Tibial nerve (tissue), 4 donors: ENCODE measurements at places on chromosomes 5 and 9. TPM values are rescaled to one million over a fixed set of nuclear protein-coding genes. Genes with fewer than 3 reads are reported as not detected.

Gene ICE1
- 31.0 TPM for total RNA-seq

Gene CD180
- total RNA-seq = 2.7 TPM

Gene PCDHB12
- 5.7 TPM for total RNA-seq

Gene EQTN
- not detected for total RNA-seq

Gene EPB41L4B
- total RNA-seq = 19.3 TPM

Gene GCNT4
- total RNA-seq = 0.63 TPM

Gene ABO
- 7.3 TPM for total RNA-seq

Gene PCDHA11
- total RNA-seq = 0.84 TPM

Gene CDC26
- total RNA-seq = 16.3 TPM

GRCh38 chr9:517993-518392 is 303.3 kb downstream of the DOCK8 start:
- no peaks in the 10 kb centered on the region for H3K4me1 ChIP-seq
- H3K27me3 ChIP-seq = no peaks in the 10 kb centered on the region
- no peaks in the 10 kb centered on the region for H3K36me3 ChIP-seq
- no peak for DNase-seq
- no peak overlapping the region for H3K4me3 ChIP-seq

DNA sequence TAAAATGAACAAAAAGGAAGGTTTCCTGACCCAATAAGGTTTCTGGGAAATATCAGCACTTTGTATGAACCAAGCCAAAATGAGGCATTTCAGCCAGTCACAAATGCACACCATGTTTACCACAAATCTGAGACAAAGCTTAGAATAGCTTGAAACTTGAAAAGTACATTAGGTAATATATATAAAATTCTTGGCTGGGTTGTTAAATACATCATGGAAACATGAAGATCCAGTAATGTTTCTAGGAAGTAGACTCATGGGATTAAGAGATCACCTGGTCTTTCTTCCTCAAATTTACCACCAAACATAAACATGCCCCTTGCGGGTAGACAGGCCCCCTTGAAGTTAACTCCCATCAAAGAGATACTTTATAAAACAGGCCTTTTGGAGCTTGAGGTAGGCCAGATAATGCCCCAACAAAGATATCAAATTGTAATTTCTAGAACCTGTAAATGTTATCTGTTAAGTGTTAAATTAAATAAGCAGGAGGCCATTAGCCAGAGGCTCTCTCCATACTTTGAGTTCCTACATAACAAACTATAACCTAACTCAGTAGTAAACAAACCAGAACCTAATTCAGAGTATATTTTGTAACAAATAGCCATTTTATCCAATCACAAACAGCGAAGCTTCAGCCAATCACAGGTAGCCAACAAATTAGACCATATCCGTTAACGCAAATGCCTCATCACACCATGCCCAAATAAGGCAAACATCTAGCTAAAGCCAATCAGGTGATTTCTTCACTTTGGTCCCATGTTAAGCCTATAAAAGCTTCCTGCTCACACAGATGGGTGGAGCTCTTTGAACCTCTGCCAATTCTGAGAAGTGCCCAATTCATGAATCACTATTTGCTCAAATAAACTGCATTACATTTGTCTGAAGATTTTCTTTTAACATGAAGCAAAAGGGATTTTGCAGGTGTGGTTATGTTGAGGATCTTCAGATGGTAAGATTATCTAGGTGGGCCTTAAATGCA is 127.9 kb upstream of the TARS1 start:
- no peaks in the 10 kb centered on the region for H3K36me3 ChIP-seq
- no peak overlapping the region for H3K27ac ChIP-seq
- no peak overlapping the region for H3K4me3 ChIP-seq
- no peaks in the 10 kb centered on the region for H3K4me1 ChIP-seq
- no peak for DNase-seq

GRCh38 chr9:138022756-138023393 is 145.3 kb downstream of the CACNA1B start:
- H3K36me3 ChIP-seq = no peaks in the 10 kb centered on the region
- DNase-seq = no peak
- no peak overlapping the region for H3K4me3 ChIP-seq
- H3K27ac ChIP-seq = no peak overlapping the region

DNA sequence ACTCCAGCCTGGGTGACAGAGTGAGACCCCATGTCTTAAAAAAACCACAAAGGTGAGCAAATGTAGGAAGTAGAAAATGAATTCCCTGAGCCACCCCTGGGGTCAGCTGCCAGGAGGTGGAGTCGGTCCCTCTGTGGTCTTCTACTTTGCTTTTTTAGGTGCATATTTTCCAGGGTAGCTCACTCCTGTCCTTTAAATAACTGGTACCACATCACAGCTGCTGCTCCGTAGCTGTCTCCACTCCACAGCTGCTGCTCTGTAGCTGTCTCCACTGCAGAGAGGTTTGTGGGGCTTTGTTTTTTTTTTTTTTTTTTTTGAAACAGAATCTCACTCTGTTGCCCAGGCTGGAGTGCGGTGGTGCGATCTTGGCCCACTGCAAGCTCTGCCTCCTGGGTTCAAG is 8.9 kb downstream of the WDR5 start:
- H3K27me3 ChIP-seq = no peaks in the 10 kb centered on the region
- peaks cover 35% of the 10 kb centered on the region for H3K36me3 ChIP-seq
- H3K4me1 ChIP-seq = peaks cover 2% of the 10 kb centered on the region
- H3K4me3 ChIP-seq = no peak overlapping the region
- DNase-seq = no peak
- no peak overlapping the region for H3K27ac ChIP-seq

- H3K4me3 ChIP-seq = no peak overlapping the region
- DNase-seq = no peak
- no peaks in the 10 kb centered on the region for H3K4me1 ChIP-seq
- no peaks in the 10 kb centered on the region for H3K27me3 ChIP-seq
- no peak overlapping the region for H3K27ac ChIP-seq
- H3K36me3 ChIP-seq = no peaks in the 10 kb centered on the region
Observed at GRCh38 chr5:141771031-141771430, 89.0 kb upstream of the ARAP3 start.

DNA sequence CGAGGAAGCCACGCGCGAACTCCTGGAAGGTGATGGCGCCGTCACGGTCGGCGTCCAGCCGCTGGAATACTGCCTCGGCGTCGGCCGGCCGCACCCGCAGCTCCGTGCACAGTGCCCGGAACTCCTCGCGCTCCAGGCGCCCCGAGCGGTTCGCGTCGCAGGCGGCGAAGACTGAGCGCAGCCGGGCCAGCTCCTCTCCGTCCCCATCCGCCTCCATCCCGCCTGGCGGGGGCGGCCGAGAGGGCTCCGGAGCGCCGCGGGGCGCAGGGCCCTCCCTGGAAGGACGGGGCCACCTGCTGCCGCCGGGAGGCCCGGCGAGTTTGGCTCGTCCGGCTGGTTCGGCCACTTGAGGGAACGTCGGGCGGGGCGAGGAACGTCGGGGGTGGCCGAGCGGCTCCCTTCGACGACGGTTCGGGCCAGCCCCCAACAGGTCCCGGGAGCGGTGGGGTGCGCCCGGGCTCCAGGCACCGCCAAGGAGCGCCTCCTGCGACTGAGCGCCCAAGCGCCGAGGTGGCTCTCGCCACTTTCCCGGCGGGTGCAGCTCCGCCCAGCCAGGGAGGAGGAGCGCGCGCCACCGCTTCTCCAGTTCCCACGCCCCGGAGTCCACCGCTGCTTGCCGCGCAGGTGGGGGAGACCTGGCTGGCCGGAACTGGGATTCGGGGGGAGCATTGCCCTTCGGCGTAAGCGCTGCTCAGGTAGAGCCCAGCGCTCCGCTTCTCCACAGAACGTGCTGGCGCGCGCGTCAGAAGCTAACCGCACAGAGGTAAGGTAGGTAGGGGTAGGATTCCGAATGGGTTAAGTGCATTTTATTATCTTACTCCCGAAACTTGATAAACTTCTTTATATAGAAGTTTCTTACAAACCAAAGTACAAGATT is at the start of gene RASEF:
RASEF (minus strand) TSS at position 492 of the 877 bp plus-strand sequence; CDS start at position 217, 275 bp downstream.
- no peak within 1 kb of the TSS for H3K27ac ChIP-seq
- no peaks in the 10 kb centered on the region for H3K36me3 ChIP-seq
- H3K4me1 ChIP-seq = peaks cover 21% of the 10 kb centered on the region
- peaks cover 51% of the 10 kb centered on the region for H3K27me3 ChIP-seq
- peak within 1 kb of the TSS; percentile 42 for H3K4me3 ChIP-seq

DNA sequence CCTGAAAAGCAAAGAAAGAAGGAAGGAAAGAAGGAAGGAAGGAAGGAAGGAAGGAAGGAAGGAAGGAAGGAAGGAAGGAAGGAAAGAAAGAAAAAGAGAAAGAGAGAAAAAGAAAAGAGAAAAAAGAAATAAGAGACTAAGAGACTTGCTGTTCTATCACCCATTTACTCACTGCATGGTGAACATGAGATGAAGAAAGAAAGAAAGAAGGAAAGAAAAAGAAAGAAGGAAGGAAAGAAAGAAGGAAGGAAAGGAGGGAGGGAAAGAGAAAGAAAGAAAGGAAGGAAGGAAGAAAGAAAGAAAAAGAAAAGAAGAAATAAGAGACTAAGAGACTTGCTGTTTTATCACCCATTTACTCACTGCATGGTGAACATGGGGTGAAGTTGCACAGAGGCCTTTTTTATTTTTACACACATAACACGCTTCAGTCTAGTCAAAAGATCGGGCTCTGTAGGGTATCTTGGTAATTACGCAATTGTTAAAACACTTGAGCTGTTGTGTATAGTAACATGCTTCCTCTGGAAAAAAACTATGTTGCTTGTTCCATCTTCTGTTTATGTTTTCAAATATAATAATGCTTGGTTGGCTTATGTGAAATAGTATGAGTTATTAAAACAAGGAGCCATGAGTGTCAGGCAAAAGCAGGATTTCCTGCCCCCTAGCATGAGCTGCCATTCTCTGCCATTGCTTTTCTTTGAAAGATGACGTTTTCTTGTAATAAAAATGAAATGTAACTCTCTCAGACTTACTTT is 119.3 kb upstream of the ZNF608 start:
- no peaks in the 10 kb centered on the region for H3K36me3 ChIP-seq
- no peaks in the 10 kb centered on the region for H3K27me3 ChIP-seq
- peak overlapping the region; percentile 84 for H3K27ac ChIP-seq
- H3K4me3 ChIP-seq = no peak overlapping the region
- no peak for DNase-seq

DNA sequence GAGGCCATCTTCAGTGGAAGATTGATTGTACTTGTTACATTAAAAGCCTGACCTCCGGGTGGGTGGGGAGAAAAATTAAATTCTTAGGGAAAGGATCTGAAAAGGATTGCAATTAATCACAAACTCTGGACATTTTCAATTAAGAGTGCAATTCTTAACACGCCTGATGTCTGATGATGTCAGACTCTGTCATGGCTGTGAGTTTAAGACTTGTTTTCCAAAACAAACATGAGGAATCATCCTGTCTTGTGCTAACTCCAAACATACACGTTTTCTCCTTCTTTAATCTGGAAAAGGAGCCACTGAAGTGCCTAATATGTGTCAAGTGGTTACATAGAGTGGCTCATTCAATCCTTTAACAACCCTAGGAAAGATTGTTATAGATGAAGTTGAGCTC is 60.4 kb upstream of the SMIM23 start:
- DNase-seq = no peak
- H3K27me3 ChIP-seq = no peaks in the 10 kb centered on the region
- no peaks in the 10 kb centered on the region for H3K36me3 ChIP-seq
- no peaks in the 10 kb centered on the region for H3K4me1 ChIP-seq
- no peak overlapping the region for H3K27ac ChIP-seq

DNA sequence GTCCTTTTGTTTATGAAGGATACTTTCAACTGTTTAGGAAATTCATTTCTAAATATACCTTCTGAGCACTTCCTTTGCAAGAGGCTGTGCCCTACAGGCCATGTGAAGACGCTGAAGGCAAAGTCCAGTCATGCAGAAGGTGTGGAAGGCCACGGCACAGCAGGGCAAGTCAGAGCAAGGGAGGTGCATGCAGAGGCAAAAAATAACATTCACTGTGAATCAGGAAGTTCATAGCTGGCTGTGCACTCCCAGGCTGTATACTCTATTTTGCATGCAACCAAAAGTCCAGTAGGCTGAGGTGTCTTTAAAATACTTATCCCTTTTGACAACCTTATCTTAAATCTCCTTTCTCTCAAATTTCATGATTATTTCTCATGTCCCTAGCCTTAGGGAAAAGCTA is 50.3 kb downstream of the GNAQ start:
- no peaks in the 10 kb centered on the region for H3K27me3 ChIP-seq
- DNase-seq = no peak
- H3K4me3 ChIP-seq = no peak overlapping the region
- no peaks in the 10 kb centered on the region for H3K36me3 ChIP-seq
- H3K4me1 ChIP-seq = peaks cover 63% of the 10 kb centered on the region

DNA sequence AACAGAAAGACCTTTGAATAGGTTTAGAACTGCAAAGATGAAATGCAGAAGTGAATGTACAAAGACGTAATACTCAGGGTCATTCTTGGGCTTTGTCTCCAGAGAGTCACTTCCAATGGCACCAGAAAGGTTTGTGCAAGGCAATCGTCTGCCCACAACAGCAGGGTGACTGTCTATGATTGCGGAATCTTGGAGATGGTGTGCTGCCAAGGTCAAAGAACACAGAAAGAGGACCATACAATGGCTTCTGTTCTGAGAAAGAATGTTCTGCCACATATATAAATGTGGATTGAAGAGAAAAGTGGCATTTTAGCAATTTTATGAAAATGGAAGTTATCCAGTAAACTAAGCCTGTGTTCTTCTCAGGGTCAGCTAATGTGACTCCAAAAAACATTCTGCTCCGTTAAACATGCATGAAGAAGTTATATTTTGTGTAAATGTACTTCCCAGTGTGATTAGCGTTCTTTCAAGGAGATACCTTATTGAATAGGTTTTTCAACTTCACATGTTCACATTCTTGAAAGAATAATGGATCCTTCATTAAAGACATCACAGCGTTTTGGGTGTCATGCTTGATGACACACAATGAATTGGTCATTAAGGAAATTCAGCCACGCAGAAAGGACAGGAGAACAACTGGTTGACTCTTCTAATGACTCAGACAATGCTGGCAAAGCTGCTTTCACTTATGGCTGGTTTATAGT is 73.4 kb upstream of the CDH6 start:
- H3K27me3 ChIP-seq = no peaks in the 10 kb centered on the region
- H3K4me1 ChIP-seq = no peaks in the 10 kb centered on the region
- no peaks in the 10 kb centered on the region for H3K36me3 ChIP-seq
- DNase-seq = no peak

- no peak overlapping the region for H3K27ac ChIP-seq
- H3K27me3 ChIP-seq = peaks cover 100% of the 10 kb centered on the region
- no peak overlapping the region for H3K4me3 ChIP-seq
- H3K36me3 ChIP-seq = no peaks in the 10 kb centered on the region
Observed at GRCh38 chr9:93949073-93949693, 6.0 kb downstream of the BARX1 start.

- no peak for DNase-seq
- H3K27ac ChIP-seq = no peak overlapping the region
- H3K27me3 ChIP-seq = no peaks in the 10 kb centered on the region
- no peaks in the 10 kb centered on the region for H3K4me1 ChIP-seq
- no peaks in the 10 kb centered on the region for H3K36me3 ChIP-seq
Observed at GRCh38 chr9:85168412-85168811, 498.9 kb downstream of the NTRK2 start.

- DNase-seq = no peak
- no peaks in the 10 kb centered on the region for H3K4me1 ChIP-seq
- H3K36me3 ChIP-seq = no peaks in the 10 kb centered on the region
- H3K4me3 ChIP-seq = no peak overlapping the region
Observed at GRCh38 chr9:89522261-89522958, 24.5 kb upstream of the SEMA4D start.

- peak overlapping the region; percentile 93 for H3K27ac ChIP-seq
- no peaks in the 10 kb centered on the region for H3K36me3 ChIP-seq
- no peak for DNase-seq
- no peaks in the 10 kb centered on the region for H3K27me3 ChIP-seq
- peak overlapping the region; percentile 55 for H3K4me3 ChIP-seq
Observed at GRCh38 chr9:126327006-126327713, 531 bp downstream of the MVB12B start.
